NCI-H526 (cell line): ENCODE measurements at places on chromosomes 3 and 15.

DNA sequence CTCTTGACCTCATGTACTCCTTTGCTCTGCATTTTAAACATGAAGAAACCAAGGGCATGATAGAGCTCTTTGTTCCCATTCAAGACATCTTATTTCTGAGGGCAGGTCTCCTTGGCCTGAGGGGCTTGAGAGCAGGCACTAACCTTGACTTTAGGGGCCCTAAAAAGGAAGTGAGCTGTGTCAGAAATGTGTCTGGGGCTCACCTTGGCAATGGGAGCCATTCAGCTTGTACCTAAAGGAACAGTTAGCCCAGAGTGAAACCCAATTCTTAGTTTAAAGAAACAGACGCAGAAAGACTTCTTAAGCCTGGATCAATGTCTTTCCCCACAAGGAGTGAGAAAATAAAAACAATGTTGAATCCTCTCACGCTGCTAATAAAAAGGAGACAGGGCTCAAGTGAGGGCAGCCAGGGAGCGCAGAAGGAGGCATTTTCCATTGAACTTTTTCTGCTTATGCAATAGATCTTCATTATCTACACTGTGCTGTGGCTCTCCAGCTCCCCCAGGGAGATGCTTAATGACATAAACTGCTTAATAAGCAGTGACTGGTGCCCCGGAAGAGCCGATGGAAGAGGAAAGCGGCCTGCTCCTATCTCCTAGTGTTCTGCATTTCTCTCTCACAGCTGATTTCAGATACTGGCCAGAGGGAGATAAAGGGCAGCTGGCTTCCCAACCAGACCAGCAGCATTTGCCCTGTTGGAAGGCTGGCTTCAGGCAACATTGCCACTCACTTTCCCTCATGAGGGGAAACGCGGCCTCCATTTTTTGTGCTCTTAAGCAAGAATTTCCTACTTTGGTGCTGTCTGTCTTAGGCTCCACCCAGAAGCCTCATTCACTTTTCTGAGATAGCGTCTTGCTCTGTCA lies 152.0 kb downstream of the OPA1 start:
- no peak for DNase-seq

DNA sequence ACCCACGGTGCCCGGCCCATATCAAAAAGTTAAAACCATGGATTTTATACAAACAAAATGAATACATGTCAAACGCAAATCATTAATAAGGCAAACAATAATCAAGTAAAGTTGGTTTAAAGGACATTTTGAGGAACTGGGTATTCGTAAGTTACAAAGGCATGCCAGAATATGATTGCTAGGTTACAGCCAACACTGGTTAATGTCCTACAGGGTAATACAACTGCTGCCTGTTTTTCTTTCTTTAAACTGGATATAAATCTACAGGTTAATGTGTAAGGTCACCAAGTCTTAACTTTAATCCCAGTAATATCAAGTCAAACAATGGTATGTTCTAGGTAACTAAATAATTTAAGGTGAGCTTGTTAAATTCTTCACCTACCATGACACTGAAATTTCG lies 166.1 kb downstream of the PTPRG start:
- no peak for DNase-seq

DNA sequence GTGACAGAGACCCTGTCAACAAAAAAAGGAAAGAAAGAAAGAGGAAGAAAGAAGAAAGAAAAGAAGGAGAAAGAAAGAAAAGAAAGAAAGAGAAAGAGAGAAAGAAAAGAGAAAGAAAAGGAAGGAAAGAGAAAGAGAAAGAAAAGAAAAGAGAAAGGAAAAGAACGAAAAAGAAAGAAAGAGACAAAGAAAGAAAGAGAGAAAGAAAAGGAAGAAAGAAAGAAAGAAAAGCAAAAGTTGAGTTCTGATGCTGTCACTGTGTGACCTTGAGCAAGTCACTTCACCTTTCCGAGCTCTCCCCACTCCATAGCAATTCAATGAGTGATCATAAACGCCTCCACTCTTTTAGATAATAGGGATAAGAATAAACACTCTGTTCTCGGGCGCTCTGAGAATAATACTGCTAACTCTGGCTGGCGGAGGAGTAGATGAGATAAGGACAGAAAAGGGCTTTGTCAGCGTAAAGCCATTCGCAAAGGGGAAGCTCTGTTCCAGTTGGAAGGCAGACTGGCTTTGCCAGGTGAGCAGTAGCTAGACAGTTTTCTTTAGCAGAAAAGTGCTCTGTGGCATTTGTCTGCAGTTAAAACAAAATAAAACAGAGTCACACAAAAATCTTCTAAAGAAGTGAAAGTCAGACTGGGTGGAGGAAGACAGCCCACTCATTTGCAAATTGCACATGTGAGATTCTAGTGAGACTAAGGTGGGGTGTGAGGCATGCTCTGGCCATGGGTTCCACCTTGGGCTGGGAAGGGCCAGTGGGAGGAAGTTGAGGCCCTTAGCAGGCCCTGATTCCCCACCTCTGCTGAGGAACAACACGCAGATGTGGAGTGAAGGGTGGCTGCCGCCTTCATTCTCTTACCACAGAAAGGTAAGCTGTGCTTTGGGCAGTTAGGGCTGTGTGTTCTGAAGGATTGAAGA lies 9.6 kb upstream of the FLNB start:
- peak; percentile 16 for DNase-seq

DNA sequence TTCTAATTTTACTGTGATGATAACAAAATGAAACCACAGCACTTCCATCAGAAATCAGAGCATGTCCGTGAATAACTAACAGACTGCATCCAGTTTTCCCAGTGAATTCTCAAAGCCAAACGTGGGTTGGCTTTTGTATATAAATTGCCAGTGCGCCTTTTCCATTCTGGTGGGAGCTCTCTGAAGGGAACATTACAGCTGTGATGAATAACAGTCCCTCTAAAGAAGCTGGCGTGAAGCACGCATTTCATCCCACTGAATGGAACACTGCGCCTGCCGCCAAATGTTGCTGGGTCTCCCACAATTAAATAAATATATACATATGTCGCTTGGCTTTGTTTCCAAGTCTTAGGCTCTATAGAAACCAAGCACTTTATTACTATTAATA lies 113.0 kb upstream of the PFN2 start:
- DNase-seq: no peak

GRCh38 chr15:79017953-79018352 lies 72.6 kb downstream of the RASGRF1 start:
- no peak for DNase-seq

DNA sequence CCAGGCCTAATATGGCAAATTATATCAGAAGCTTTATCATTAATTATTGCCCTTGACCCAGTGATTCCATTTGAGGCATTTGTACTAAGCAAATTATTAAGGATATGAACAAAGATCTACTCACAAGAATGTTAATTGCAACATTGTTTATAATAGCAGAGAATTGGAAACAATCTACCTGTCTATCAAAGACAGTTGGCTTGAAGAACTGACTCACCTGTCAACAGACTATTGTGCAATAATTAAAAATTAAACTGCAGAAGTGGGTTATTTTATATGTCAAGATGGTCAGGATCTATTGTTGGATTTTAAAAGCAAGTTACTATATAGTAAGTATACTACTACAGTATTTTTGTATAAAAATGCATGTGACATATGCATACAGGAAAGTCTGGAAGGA lies 6.7 kb upstream of the FETUB start:
- DNase-seq: no peak

DNA sequence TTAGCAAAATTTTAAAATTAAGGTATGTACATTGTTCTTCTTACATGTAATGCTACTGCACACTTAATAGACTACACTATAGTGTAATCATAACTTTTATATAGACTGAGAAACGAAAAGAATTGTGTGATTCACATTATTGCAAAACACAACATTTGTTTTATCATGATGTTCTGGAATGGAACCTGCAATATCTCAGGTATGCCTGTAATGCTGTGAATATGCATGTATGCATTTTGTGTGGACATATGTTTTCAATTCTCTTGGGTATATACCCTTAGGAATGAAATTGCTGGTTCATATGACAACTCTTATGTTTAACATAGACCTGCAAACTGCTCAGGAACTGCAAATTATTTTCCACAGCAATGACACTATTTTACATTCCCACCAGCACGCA lies 38.6 kb upstream of the TJP1 start:
- no peak for DNase-seq

DNA sequence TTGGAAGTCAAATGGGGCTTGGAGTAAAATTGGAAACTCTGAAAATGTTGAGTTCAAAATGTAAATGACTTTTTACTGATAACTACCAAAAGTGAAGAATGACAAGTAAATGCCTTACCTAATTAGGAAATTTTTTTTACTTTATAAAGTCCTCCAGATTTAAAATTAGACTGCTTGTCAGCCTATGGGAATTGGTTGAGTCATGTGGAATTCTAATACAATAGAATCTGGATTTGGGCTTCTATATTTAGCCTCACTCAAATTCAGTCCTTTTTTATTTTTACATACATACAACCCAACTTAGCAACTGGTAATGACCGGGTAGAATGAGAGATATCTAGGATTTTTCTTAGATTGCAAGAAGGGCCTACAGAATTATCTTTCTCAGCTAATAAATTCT lies 158.9 kb upstream of the CADPS start:
- no peak for DNase-seq

- no peak for DNase-seq
These were observed 7.4 kb downstream of the APPL1 start for GRCh38 chr3:57234613-57235575.

- no peak for DNase-seq
These were observed 89.6 kb upstream of the TSEN2 start for GRCh38 chr3:12394569-12395271.

GRCh38 chr3:59831394-59831793 lies 781.6 kb upstream of the CFAP20DC start:
- DNase-seq: no peak

DNA sequence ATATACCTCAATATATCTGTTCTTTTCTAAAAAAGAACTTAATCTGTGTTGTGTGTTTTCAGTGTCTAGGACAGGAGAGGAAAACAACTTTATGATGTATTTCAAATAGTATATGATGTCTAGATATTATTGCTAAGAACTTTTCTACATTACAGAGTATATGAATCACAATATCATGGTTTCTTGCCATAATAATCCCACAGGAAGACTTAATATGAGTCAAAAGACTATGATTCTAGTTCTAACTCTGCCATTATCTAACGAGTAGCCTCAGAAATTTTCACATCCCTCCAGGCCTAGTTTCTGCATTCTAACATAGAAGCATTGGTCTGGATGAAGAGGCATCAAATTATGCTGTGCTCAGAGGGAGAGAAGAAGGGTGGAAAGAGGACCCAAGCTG lies 107.7 kb upstream of the SPRED1 start:
- DNase-seq: no peak

DNA sequence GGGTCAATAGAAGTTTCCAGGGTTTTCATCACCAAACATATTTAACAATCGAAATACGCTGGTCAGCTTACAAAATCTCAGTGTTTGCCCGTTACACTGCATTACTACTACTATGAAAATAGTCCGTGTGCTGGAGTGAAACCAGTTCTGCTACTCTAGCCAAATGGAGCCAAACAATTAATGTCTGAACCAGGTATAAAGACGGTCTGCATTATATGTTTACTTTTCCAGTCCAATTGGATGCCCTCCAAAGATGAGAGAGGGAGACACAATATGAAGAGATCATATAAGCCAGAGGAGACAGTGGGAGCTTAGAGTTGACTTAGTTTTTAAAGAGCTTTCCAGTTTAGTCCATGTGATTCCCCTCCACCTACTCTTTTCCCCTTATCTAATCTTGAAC lies 6.3 kb upstream of the DUT start:
- no peak for DNase-seq

DNA sequence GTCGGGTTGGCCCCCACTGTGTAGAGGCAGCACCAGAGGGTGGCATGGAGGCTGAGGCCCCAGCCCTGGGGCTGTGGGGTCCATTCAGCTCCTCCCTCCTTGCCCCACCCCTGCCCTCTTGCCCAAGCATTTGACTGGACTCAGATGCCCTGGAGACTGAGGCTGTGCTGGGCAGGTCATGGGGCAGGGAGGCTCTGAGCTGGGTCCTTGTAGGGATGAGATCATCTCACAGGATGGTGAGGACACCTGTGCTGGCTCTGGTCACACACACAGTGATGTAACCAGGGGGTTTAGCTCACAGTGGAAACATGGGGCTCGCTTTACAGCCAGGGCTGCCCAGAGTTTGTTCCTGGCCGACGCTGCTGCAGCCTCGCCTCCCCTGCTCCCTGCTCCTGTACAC lies 17.8 kb downstream of the ALPK3 start:
- DNase-seq: no peak

GRCh38 chr15:77784361-77785292 lies 151.9 kb upstream of the LINGO1 start:
- peak; percentile 58 for DNase-seq

GRCh38 chr15:68431792-68432401 lies at the start of gene ITGA11:
Gene ITGA11, minus strand, starts transcription at chr15:68432163. Its CDS starts 97 bp downstream, at chr15:68432066.
- DNase-seq: no peak
